ENCODE measurements at places on chromosomes 3 and 15. TPM values are rescaled to one million over a fixed set of nuclear protein-coding genes. Genes with fewer than 3 reads are reported as not detected.

The CMTM8 gene
- total RNA-seq: 5.4 TPM

- peaks cover 9% of the 10 kb centered on the region for H3K36me3 ChIP-seq
- no peak overlapping the region for H3K4me3 ChIP-seq
- no peaks in the 10 kb centered on the region for H3K4me1 ChIP-seq
- H3K27ac ChIP-seq: no peak overlapping the region
- DNase-seq: no peak
Observed at GRCh38 chr3:170267793-170268192, 45.6 kb downstream of the PRKCI start.

DNA sequence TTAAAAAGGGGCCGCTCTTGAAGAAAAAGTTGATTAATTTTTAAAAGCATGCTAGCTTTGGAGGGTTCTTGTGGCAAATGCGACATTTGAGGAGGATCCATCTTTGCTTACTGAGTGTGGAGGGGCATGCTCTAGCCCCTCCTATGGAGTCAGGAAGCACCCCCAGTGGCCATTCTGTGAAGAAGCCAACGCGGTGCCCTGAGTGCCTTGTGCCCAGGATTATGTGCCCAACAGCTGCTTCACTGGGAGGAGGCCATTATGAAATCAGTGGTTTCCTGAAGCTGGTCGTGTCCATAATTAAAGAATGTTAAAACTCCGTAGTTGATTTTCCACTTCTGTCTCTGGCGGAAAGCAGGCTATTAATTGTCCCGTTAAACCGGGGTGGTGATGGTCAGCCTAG is 69.1 kb upstream of the TNFAIP8L3 start:
- H3K4me1 ChIP-seq: no peaks in the 10 kb centered on the region
- H3K27ac ChIP-seq: no peak overlapping the region
- H3K36me3 ChIP-seq: no peaks in the 10 kb centered on the region
- no peak overlapping the region for H3K4me3 ChIP-seq

- H3K4me3 ChIP-seq: no peak overlapping the region
- DNase-seq: no peak
- H3K36me3 ChIP-seq: no peaks in the 10 kb centered on the region
- no peaks in the 10 kb centered on the region for H3K27me3 ChIP-seq
- no peaks in the 10 kb centered on the region for H3K4me1 ChIP-seq
- no peak overlapping the region for H3K27ac ChIP-seq
Observed at GRCh38 chr3:111593666-111594065, 1.5 kb downstream of the ZBED2 start.

DNA sequence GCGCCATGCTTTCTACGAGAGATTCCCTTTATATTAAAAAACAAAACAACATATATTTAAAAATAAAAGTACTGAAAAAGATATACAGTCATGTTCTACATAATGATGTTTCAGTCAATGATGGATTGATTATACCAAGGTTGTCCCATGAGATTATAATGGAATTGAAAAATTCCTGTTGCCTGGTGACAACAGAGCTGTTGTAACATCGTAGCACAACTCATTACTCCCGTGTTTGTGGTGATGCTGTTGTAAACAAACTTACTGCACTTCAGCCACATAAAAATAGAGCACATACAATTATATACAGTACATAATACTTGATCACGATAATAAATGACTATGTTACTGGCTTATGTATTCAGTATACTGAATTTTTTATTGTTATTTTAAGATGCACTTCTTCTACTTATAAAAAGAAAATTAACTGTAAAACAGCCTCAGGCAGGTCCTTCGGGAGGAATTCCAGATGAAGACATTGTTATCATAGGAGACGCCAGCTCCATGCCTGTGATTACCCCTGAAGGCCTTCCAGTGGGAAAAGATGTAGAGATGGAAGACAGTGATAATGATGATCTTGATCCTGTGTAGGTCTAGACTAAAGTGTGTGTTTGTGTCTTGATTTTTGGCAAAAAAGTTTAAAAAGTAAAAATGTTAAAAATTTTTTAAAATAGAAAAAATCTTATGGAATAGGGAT is 11.7 kb downstream of the CCR1 start:
- no peak overlapping the region for H3K4me3 ChIP-seq
- DNase-seq: no peak
- no peak overlapping the region for H3K27ac ChIP-seq
- no peaks in the 10 kb centered on the region for H3K36me3 ChIP-seq
- H3K4me1 ChIP-seq: no peaks in the 10 kb centered on the region
